ENCODE measurements at places on chromosomes 6 and 20.

DNA sequence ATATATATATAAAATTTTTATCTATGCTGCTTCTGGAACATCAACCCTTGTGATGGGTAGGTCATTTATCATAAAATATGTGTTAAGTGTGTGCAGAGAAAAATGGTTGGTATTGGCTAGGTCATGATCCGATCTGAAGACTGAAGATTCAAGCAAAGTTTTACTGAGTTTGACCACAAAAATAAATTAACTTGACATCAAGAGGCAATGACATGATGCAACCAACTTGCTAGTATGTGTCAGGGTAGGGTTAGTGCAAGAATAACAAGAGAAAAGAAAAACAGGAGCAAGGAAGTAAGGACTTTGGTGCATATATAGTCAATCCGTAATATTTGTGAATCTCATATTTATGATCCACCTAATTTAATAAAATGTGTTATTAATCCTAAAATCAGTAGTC lies 1202.0 kb upstream of the ADGRB3 start:
- no peak for DNase-seq

- no peak for DNase-seq
Observed at GRCh38 chr6:83708970-83709747, at the start of gene SNAP91. TSS of gene SNAP91 (minus strand) at chr6:83709101. CDS start at chr6:83707927, 1,174 bp downstream.

DNA sequence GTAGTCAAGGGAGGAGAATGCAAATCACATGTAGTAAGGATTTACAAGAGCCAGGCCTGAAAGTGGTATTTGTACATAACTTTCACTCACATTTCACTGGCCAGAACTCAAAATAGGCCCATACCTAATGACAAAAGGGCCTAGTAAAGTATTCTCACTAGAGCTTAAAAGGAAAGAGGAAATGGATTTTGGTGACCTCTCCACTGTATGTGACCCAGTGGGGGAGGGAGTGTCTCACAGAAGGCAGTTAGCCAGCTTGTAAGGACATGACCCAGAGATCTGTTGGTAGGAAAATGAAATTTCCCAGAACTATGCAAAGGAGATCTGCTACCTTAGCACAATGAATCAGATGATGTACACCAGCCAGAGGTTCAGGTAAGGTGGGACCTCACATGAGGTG lies 124.4 kb downstream of the PTPRT start:
- no peak for DNase-seq

GRCh38 chr6:123263981-123264380 lies 267.9 kb downstream of the CLVS2 start:
- no peak for DNase-seq

DNA sequence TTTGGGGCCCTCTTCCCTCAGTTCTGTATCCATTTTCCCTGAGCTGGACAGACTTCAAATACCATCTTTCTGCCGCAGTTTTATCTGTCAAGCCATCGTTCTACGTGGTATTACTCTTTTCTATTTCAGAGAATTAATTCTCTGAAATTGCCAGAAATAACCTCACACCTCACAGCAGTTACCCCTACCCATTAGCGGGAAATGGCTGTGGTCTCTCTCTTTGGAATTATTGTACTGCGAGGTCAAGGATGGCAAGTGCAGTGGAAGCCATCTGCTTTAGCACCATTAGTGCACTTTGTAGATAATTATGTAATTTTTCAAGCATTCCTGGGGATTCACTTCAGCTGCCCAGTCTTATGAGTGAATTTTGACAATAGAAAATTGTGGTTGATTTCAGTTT lies 147.8 kb upstream of the CDH4 start:
- no peak for DNase-seq

- no peak for DNase-seq
Observed at GRCh38 chr6:153160221-153160620, 29.1 kb upstream of the RGS17 start.

DNA sequence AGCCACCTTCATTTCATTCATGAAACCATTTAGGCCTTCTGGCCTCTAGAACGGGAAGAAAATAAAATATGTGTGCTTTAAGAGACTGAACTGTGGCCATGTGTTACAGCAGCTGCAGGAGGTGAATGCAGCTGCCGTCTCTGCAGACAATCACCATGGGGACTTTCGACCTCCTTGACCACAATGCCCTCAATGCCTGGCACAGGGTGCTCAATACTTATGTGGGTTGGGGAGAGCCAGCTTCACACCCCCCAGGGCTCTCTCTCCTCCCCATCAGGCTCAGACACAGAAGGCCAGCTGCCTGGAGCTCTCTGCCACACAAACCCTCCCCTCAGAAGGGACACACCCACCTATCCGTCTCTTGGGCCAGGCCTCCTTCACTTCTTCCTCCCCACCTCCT lies 43.5 kb downstream of the ANKRD60 start:
- DNase-seq, result no peak

DNA sequence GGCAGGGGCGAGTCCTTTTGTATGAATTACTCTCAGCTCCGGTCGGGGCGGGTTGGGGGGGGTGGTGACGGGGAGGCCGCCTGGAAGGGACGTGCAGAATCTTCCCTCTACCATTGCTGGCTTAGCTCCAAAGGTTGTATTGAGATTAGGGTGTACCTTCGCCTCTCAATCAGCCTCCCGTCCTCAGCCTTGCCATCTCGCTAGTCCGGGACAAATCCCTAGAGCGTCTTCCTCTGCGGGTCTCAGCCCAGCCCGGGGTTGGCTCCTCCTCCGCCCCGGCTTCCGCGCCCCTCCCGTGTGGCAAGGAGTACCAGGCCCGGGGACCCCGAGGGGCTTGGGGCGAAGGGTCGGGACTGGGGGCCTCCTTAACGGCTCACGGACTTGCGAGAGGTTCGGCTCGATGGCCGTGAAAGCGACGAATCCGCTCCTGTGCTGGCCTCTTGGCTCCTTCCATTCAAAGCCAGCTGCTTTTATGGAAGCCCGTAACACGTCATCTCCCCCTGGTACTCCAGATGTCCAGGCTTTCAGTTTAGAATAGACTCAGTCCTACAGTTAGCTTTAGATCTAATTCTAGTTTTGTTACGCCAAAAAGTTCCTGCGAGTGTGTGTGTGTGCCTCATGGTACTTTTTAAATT lies 636 bp upstream of the EEF1A1 start:
- DNase-seq, result no peak
